ENCODE measurements at places on chromosomes 3 and 15. TPM values are rescaled to one million over a fixed set of nuclear protein-coding genes. Genes with fewer than 3 reads are reported as not detected.

DNA sequence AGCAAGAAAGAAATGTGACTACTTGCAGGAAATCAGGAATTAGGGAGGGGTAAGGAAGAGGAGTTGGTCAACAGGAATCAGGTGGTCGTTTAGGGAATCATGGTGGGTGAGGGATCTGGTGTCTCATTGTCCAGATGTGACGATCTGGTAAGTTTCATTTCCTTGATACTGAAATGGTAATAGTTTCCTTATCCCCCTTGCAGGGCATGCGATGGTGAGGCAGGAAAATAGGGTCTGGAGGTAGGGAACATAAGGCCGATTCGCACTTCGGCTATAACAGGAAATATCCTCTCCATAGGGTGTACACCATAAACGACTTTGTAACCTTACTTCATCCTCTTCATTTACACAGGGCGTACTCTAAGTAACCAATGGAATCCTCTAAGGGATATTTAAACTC lies 574 bp upstream of the LRRC34 start:
- H3K36me3 ChIP-seq: no peaks in the 10 kb centered on the region
- H3K4me1 ChIP-seq: no peaks in the 10 kb centered on the region
- DNase-seq: no peak
- H3K4me3 ChIP-seq: no peak overlapping the region
- H3K27me3 ChIP-seq: no peaks in the 10 kb centered on the region

DNA sequence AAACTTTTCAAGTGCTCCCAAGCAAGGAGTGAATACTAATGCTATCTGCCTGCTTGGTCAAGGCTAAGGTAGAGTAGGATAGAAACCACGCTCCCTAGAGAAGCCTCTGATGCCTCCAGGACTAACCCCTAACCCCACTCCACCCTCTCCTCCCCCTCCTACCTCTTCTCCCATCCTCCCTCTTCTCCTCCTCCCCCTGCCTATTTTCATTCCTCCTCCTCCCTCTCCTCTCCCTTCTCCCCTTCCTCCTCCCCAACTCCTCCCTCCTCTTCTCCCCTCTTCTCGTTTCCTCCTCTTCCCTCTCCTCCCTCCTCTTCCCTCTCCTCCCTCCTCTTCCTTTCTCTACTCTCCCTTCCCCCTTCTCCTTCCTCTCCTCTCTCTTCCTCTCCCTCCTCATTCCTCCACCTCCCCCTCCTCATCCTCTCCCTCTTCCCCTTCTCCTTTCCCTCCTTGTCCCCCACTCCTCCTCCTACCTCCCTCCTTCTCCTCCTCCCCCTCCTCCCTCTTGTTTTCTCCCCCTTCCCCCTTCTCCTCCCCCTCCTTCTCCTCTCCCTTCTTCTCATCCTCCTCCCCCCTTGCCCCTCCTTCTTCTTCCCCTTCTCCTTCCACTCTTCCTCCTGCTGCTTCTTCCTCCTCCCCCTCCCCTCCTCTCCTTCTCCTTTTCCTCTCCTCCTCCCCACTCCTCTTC lies 12.8 kb upstream of the MEX3B start:
- DNase-seq: no peak
- no peak overlapping the region for H3K27ac ChIP-seq
- H3K4me3 ChIP-seq: no peak overlapping the region
- H3K27me3 ChIP-seq: peaks cover 15% of the 10 kb centered on the region
- no peaks in the 10 kb centered on the region for H3K36me3 ChIP-seq

DNA sequence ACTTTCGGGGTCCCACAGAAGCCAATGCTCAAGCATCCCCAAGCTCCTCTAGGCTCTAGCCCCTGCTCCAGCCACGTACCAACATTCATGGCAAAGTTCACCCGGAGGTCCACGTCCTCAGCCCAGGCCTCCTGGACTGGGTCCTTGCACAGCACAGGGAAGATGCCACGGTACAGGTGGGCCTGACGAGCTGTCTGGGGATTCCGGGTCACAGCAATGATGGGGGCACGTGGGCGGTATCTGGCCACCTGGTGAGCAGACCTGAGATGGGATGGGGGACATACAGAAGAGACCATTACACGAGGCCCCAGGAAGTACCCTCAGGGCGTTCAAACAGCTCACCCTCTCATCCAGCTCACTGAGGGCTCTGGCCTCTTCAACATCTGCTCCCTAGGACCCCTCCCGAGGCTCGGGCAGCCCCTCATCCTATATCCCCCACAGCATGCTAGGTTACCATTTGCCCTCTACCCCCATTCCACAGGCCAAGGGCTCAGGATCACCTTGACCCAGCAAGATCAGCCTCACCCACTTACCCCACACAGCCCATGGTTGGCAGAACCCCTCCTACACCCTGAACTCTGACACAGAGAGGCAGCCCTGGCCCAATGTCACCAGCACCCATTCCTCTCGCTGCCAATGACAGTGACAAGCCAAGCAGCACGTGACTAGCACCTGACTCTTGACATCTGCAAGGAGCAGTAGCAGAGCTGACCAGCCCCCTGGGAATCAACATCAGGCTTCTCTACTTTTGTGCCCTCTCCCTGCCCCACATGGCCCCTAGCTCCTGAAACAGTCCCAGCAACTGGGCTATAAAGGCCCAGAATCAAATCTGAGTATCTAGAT lies 3.0 kb upstream of the GRAMD2A start:
- peaks cover 51% of the 10 kb centered on the region for H3K36me3 ChIP-seq
- no peaks in the 10 kb centered on the region for H3K27me3 ChIP-seq
- H3K4me1 ChIP-seq: peaks cover 5% of the 10 kb centered on the region

- no peak overlapping the region for H3K4me3 ChIP-seq
- H3K36me3 ChIP-seq: no peaks in the 10 kb centered on the region
- no peaks in the 10 kb centered on the region for H3K4me1 ChIP-seq
- no peak overlapping the region for H3K27ac ChIP-seq
Measured at GRCh38 chr3:82939491-82940097, 1178.1 kb upstream of the GBE1 start.

DNA sequence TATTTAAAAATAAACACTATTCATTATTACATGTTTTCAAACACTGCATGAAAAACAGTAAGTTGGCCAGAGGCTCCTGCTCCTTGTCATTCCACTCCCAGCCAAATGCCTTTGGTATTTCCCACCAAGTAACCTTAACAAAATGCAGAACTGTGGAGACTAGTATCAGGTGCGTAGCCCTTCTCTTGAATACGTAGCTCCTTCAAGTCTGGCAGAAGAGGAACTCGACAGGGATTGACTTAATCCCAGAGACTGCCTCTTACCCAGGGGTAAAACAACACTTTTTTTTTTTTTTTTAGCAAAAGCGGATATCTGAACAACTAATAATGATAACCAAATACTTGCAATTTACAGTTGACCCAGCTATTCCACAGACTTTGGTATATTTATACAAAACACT lies 738 bp downstream of the COMMD2 start:
- H3K27me3 ChIP-seq: no peaks in the 10 kb centered on the region
- peak overlapping the region; percentile 95 for H3K4me3 ChIP-seq
- peak overlapping the region; percentile 49 for H3K27ac ChIP-seq
- H3K36me3 ChIP-seq: peaks cover 27% of the 10 kb centered on the region
- peaks cover 3% of the 10 kb centered on the region for H3K4me1 ChIP-seq
- no peak for DNase-seq

- no peaks in the 10 kb centered on the region for H3K27me3 ChIP-seq
- no peak for DNase-seq
- H3K27ac ChIP-seq: no peak overlapping the region
- no peak overlapping the region for H3K4me3 ChIP-seq
- H3K36me3 ChIP-seq: peaks cover 14% of the 10 kb centered on the region
Measured at GRCh38 chr3:100754563-100755334, 45.5 kb downstream of the TFG start.

- no peaks in the 10 kb centered on the region for H3K36me3 ChIP-seq
- H3K4me3 ChIP-seq: no peak overlapping the region
- H3K27me3 ChIP-seq: no peaks in the 10 kb centered on the region
- no peak overlapping the region for H3K27ac ChIP-seq
- H3K4me1 ChIP-seq: peaks cover 12% of the 10 kb centered on the region
Measured at GRCh38 chr3:184636741-184637316, 75.0 kb downstream of the MAGEF1 start.

DNA sequence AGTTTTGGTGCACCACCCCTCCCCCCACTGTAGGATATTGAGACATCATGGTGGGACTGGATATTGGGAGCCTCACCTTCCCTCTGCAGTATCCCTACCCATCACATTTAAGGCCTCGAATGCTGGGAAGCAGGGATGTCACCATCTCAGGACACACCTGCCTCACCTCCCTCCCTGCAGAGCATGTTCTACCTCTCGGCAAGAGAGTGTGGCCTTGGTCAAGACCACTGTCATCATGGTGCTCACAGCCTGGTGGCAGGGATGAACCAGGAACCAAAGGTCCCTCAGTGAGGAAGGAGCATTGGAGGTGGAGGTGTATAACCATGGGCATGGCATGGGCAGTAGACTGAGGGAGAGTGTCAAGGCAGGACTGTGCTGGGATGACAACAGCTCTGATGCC lies 104.8 kb downstream of the CORO2B start:
- no peak for DNase-seq
- H3K27me3 ChIP-seq: no peaks in the 10 kb centered on the region
- no peak overlapping the region for H3K27ac ChIP-seq
- no peaks in the 10 kb centered on the region for H3K4me1 ChIP-seq

DNA sequence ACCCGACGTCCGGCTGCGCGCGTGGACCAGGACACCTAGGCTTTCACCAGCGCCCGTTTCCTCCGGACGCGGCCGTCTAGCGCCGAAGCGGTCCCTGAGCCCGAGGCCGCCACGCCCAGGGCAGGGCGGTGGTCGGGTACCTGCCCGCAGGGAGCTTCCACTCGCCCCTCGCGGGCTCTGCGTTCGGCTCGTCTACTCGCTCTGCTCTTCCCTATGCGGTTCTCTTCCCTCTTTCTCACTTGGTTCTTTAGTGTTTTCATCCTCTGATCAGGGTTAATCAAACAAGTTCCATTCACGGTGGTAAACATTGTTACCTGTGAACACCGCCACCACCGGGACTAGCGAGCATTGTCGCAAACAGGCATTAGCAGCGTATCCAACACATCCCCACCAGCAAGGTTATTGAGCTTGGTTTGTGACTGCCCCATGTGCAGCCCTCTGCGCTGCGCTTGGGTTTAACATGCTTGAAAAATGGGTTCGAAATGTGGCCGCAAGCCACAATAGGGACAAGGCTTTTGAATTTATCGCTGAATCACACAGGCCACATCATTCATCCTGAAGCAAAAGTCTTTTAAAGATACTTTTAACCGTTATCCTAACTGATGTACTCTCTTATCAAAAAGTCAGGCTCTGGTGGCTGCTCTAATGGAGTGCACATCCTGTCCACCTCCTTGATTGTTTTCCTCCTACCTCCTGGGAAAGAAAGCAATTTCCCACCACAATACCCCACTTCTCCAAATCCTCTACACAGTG lies 843 bp upstream of the CD47 start:
- no peaks in the 10 kb centered on the region for H3K36me3 ChIP-seq
- peaks cover 19% of the 10 kb centered on the region for H3K4me1 ChIP-seq
- peak overlapping the region; percentile 72 for H3K4me3 ChIP-seq
- DNase-seq: no peak
- H3K27ac ChIP-seq: peak overlapping the region; percentile 36
- no peaks in the 10 kb centered on the region for H3K27me3 ChIP-seq

GRCh38 chr15:81182756-81183438 lies 13.8 kb upstream of the IL16 start:
- no peak overlapping the region for H3K4me3 ChIP-seq
- no peak overlapping the region for H3K27ac ChIP-seq
- DNase-seq: no peak
- no peaks in the 10 kb centered on the region for H3K4me1 ChIP-seq
- H3K36me3 ChIP-seq: no peaks in the 10 kb centered on the region

GRCh38 chr3:16842272-16843270 lies 42.2 kb upstream of the PLCL2 start:
- DNase-seq: no peak
- H3K27ac ChIP-seq: no peak overlapping the region
- no peaks in the 10 kb centered on the region for H3K4me1 ChIP-seq
- H3K36me3 ChIP-seq: no peaks in the 10 kb centered on the region
- no peaks in the 10 kb centered on the region for H3K27me3 ChIP-seq
- no peak overlapping the region for H3K4me3 ChIP-seq

- no peaks in the 10 kb centered on the region for H3K36me3 ChIP-seq
- H3K27me3 ChIP-seq: no peaks in the 10 kb centered on the region
- H3K27ac ChIP-seq: no peak overlapping the region
- no peak overlapping the region for H3K4me3 ChIP-seq
Measured at GRCh38 chr3:66582721-66583423, 82.0 kb upstream of the LRIG1 start.

DNA sequence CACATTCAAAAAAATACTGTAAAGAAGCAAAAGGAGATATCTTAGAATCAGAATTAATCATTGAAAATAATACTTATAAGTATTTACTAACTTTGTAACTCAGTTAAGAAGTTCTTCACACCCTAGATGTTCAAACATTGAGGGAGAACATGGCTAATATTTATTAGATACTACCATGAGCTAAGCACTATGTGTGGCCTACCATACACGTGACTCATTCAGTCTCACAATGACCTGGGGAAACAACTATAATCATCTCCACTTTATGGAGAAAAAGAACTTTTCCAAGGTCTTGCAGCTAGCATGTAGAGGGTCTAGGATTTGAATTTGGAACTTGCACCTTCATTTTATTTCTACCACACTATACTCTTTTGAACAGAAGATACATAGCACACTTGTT lies 361.9 kb upstream of the CFAP20DC start:
- DNase-seq: no peak
- no peak overlapping the region for H3K27ac ChIP-seq
- no peaks in the 10 kb centered on the region for H3K4me1 ChIP-seq
- peaks cover 14% of the 10 kb centered on the region for H3K27me3 ChIP-seq

GRCh38 chr3:51386852-51387229 lies 1.8 kb downstream of the MANF start:
- H3K4me3 ChIP-seq: no peak overlapping the region
- no peaks in the 10 kb centered on the region for H3K36me3 ChIP-seq
- DNase-seq: no peak
- H3K27ac ChIP-seq: no peak overlapping the region

- DNase-seq: no peak
- H3K4me3 ChIP-seq: no peak overlapping the region
- H3K36me3 ChIP-seq: no peaks in the 10 kb centered on the region
- no peak overlapping the region for H3K27ac ChIP-seq
- H3K4me1 ChIP-seq: no peaks in the 10 kb centered on the region
Measured at GRCh38 chr3:127706785-127707351, 34.1 kb downstream of the ABTB1 start.

DNA sequence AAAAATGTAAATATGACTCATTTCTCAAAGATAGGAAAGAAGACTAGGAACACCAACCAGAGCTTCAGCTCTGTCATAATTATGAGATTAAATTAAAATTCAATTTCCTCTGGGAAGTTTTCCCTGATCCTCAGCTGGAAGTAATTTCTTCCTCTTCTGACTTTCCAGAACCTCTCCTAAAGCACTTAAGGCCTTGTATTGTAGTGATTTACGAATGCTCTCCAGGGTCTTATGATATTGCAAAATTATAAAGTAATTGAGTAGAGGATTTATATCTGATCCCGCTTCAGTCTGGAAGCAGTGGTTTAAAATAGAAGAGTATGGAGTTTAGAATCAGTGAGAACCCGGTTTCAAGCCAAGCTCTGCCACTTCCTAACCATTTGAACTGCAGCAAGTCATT lies 279.8 kb downstream of the ZPLD1 start:
- no peak overlapping the region for H3K27ac ChIP-seq
- H3K27me3 ChIP-seq: no peaks in the 10 kb centered on the region
- H3K4me3 ChIP-seq: no peak overlapping the region
- no peak for DNase-seq

Gene SNTN
- total RNA-seq: not detected

Gene GAP43
- not detected for total RNA-seq

Gene SLC28A1
- not detected for total RNA-seq

Gene C3orf49
- not detected for total RNA-seq

Gene CCDC50
- total RNA-seq: 47.8 TPM

Gene ERC2
- not detected for total RNA-seq

Gene DAZL
- not detected for total RNA-seq

Gene CD96
- 0.42 TPM for total RNA-seq

Gene CKMT1A
- 21.6 TPM for total RNA-seq

Gene RAD51
- 20.9 TPM for total RNA-seq

Gene PTX3
- 0.37 TPM for total RNA-seq

Gene KLF13
- total RNA-seq: 60.1 TPM

Gene LSMEM2
- total RNA-seq: not detected

Gene SPCS1
- 124 TPM for total RNA-seq

Gene COL6A6
- not detected for total RNA-seq
